ENCODE measurements at places on chromosomes 2 and 18.

GRCh38 chr18:12307701-12308385, at the start of gene TUBB6:
Gene TUBB6 (plus strand): TSS chr18:12308241. CDS start chr18:12308293, 52 bp downstream.
- no peak for DNase-seq

GRCh38 chr2:222756362-222756831, 84.9 kb downstream of the MOGAT1 start:
- DNase-seq: no peak

DNA sequence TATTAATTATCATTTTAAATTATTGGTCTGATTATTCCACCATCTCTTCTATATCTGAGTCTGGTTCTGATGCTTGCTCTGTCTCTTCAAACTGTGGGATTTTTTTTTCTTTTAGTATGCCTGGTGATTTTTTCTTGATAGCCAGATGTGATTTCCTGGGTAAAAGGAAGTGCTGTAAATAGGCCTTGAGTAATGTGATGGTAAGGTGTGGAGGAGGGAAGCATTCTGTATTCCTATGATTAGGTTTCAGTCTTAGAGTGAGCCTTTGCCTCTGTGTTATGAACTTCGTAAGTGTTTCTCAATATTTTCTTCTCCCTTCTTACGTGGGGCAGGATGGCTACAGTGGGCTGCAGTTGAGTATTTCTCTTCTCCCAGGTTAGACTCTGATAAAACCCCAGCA, 103.0 kb downstream of the EHBP1 start:
- no peak for DNase-seq

GRCh38 chr2:154740361-154740760, 41.9 kb downstream of the KCNJ3 start:
- DNase-seq: no peak

DNA sequence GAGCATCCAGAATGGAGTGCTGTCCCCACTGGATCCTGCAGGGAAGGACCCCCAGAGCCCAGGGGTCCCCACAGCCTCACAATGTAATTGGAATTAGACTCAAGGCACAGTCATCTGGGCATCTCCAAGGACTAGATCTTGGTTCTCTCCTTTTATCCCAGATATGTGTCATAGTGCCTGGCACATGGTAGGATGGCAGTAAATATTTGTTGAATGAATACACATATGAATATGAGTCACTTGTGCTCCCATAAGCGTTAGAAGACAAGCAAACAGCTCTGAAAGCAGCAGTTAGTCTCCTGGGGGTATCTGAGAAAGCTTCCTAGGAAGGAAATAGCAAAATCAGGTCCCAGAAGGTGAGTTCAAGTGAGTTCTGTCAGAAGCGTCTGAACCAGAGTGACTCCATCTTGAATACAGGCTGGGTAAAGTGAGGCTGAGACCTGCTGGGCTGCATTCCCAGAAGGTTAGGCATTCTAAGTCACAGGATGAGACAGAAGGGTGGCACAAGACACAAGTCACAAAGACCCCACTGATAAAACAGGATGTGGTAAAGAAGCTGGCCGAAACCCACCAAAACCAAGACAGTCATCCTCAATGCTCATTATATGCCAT, 234.1 kb upstream of the ID2 start:
- DNase-seq: no peak

DNA sequence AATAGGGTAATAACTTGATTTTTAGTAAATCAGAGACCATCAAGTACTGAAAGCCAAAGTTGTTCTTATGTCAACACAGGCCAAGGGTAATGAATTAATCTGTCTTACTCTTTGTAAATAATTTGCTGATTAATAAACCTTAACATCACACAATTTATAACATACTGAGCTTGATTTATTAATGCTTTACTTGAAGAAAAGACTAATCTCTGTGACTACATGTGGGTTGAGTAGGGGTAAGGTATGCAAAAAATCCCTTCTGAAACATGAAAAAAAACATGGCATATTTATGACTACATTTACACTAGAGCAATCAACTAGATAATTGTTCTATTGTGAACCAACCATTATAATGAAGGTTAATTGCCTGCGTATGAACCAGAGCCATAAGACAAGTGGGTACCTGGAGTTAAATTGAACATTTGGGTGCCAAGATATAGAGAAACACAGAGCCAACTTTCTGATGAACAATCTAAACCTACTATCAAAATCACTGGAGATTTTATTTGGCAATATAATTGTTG, 67.7 kb upstream of the GRB14 start:
- no peak for DNase-seq

- no peak for DNase-seq
These were observed 47.2 kb downstream of the HK2 start for GRCh38 chr2:74881176-74881575.

- no peak for DNase-seq
These were observed 1.9 kb upstream of the SYT4 start for GRCh38 chr18:43279015-43279744.

DNA sequence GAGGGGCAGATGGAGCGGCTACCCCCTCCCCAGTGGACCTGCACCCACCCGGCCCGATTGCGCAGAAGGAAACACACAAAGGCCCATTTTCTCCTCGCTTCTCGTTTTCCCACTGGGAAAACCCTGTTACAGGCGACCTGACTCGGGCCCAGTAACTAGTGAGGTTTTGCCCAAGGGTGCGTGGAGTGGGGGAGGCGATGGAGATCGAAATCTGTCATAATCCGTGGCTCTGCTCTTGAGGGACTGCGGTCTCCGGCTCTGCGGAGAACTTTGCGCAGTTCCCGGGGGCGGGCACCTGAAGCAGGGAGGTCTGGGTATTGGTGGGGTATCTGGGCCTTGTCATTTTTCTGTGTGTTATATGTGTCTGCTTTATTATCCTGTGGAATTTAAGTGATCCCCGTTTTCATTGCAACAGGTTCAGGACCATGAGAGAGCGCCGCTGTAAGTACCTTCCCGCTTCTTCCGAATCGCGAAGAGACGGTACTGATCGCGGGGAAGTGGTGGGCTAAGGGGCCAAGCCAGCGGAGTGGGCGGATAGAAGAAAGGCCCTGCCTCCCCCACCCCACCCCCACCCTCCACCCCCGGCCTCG, 4.0 kb upstream of the HOXD4 start:
- DNase-seq: no peak

DNA sequence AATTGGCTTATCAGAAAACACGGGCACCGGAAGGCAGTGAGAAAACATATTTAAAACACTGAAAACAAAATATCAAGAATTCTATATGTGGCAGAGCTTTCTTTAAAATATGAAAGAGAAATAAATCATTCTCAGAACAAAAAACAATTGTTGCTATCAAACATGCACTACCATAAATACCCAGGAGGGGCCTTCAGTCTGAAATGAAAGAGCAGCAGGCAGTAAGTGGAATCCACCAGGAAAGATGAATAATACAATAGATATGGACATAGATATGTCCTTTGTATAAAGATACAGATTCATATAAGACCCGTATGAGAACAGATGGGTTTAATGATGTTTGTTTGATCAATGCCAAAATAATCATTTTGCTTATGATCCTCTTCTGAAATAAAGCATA, 142.0 kb downstream of the TMEM18 start:
- no peak for DNase-seq

- DNase-seq: no peak
These were observed 185.5 kb upstream of the DOK6 start for GRCh38 chr18:69215161-69215560.

DNA sequence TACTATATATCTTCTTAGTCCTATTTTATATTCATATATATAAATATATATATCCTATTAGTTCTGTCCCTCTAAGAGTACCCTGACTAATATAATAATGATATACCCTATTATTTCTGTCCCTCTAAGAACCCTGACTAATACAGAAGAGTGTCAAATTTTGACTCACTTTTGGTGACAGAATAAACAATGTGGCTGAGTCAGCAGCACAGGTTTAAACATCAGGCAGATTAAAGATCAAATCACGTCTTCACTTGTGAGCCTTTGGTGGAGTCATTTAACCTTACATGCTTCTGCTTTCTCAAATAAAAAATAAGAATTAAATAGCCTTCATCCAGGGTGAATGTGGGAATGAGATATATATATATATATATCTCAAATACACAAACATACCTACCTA, 615.9 kb upstream of the GCFC2 start:
- DNase-seq: no peak

GRCh38 chr2:183948861-183949260, 649.5 kb upstream of the ZNF804A start:
- no peak for DNase-seq

DNA sequence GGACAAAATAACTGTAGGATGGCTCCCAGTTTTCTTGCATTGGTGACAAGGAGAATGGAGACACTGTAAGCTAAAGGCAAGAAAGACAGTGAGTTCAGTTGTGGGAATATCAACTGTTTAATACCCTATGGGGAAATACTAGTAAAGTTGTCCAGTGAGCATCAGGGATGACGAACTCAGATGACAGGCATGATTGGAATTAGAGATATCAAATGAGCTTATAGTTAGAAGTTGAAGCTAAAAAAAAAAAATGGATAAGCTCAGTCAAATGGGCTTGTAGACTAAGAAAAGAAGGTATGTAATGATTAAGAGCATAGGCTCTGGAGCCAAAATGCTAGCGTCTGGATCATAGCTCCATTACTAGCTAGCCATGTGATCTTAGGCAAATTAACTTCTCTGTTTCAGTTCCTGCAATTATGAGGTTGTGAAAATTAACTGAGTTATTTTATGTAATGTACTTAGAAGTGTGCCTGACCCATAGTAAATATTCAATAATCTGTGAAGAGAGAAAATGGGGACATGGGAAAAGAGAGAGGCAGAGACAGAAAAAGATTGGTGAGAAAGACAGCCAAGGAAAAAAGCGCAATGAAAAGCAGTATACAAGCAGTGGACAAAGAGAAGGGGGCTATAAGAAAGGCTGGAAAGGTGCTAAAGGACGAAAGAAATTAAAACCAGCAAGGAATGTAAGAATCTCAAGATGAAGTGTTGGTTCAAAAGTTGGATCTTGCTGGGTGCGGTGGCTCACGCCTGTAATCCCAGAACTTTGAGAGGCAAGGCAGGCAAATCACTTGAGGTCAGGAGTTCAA, 95.7 kb upstream of the SLC39A10 start:
- DNase-seq: no peak

DNA sequence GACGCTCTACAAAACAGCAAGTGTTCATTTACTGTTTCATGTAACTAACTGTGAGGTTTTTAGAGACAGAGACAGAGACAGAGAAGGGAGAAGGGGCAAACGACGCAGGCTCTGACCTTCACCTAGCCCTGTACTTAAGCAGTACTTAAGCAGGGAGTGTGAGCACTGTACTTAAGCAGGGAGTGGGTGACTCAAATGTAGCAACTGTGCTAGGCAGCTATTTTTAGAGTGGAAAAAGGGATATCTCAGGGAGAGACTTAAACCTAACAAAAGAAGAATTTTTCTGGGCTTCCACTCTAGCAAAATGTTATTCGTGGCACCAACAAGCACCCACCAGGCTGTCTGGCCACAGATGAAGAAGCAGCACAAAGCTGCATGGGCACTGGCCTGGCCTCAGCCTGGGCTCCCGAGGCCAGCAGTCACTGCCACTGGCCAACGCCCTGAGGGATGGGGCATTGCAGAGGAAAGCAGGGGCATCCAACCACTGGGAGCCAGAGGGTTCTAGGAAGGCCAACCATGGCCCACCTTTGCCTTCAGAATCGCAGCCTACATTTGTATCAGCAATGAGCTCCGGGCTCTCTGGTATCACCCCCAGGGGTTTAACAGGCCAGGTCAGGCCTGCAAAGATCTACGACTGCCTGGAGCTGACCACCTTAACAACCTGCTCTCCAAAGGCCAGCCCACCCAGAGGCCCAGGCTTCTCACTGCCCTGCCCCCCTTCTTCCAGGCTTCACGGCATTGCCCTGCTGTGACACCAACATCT, 154.3 kb downstream of the TTC32 start:
- DNase-seq: no peak

DNA sequence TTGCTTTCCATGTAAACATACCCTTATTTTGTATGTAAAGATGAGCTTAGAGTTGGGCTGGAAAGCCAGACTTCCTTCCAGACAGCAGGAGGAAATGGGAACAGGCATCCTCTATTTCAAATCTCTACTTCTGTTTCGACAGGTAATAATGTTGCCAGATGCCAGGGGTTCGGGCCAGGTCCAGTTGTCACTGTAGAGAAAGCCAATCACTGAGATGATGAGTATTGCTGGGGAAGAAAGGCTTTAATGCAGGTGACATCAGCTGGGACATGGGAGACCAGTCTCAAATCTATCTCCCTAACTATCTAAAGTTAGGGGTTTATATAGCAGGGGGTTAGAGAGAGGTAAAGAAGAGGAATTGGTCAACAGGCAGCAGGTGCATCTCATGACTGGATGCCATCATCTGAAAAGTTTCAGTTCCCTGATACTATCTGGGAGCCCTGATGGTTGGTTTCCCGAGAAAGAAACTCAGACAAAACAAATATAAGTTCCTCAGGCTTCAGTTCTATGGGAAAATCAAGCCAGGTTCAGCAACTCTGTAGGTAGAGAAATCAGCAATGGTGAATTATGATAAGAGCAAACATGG, 9.3 kb upstream of the MTCL1 start:
- DNase-seq: no peak

DNA sequence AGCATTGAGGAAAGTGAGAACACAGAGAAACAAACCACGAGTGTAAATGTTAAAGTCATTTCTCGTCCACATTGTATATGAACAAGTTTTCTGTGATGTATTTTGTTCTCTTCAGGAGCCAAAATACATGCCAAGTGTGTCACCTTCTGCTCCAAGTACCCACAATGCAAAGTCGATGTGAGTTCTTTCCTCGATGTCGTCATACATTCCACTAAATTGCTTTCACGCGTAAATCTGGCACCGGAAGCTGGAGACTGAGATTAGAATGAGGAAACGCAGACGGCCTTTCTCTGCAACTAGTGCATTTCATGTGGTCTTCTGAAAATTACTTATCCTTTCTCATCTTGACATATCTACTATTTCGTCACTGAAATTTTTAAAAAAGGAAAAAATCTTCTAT, 118.5 kb upstream of the SALL3 start:
- no peak for DNase-seq

- DNase-seq: no peak
These were observed 136.2 kb downstream of the LCLAT1 start for GRCh38 chr2:30583204-30583749.

- DNase-seq: no peak
These were observed 49.0 kb downstream of the CYTIP start for GRCh38 chr2:157394928-157395327.
